Activated T-helper 17 cell treated with anti-CD3 and anti-CD28 coated beads, Interleukin-2, amount 50 U/mL, for 72 hours (primary cell): ENCODE measurements at places on chromosomes 12 and 14. TPM values are rescaled to one million over a fixed set of nuclear protein-coding genes. Genes with fewer than 3 reads are reported as not detected.

The COL2A1 gene
- total RNA-seq: not detected

The CD4 gene
- total RNA-seq: 261 TPM

DNA sequence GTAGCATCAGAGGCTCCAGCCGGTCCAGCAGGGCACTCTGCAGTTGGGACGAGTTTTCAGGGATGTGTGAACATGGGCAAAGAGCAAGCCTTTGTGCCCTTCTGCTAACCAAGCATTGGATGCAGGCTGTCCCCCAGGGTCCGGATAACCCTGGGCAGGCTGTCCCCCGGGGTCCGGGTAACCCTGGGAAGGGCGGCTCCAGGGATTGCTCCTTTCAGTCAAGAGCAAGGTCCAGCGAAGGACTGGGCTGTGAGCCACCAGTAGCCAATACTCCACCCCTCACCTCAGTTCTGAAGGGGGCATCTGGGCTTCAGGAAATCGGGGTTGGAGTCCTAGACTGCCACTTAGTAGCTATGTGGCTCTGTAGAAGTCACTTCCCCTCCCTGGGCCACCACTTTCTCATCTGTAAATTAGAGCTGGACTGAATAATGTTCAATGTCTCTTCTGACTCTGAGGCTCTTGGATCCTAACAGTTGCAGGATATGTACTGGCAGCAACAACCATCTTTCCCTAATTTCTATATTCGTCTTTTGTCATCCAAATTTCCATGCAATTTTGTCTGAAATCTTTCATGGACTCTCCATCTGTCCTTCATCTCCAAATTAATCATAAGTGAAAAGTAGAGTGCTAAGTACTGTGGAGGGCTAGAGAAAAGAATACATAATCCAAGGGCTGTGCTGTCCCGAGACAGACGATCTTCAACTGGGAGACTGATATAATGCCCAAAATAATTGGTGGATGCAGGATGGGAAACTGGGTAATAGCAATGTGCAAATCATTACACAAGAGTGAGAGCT lies 137.4 kb upstream of the NTF3 start:
- no peak for ATAC-seq

DNA sequence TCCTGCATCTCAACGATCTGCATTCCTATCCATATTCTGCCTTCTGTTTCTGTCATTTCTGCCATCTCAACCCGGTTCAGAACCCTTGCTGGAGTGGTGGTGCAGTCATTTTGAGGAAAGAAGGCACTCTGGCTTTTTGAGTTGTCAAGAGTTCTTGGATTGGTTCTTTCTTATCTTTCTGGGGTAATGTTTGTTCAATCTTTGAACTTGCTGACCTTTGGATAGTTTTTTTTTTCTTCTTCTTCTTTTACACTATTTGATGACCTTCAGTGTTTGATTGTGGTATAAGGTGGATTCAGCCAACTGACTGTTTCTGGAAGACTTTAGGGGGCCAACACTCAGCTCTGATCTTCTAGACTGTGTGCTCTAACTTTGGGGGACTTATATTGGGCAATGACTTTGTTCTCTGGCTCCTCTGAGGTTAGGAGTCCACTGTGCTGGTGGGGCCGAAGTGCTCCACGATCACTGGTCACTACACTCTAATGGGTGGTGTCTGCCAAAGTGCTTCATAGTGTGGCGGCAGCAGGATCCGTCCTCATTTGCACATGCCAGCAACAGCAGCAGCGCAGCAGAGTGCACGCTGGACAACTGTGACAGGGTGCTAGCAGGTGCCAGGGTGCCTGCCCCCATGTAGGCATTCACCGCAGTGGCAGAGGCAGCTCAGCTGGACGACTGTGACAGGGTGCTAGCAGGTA lies 255.8 kb downstream of the FBXL14 start:
- no peak for ATAC-seq

DNA sequence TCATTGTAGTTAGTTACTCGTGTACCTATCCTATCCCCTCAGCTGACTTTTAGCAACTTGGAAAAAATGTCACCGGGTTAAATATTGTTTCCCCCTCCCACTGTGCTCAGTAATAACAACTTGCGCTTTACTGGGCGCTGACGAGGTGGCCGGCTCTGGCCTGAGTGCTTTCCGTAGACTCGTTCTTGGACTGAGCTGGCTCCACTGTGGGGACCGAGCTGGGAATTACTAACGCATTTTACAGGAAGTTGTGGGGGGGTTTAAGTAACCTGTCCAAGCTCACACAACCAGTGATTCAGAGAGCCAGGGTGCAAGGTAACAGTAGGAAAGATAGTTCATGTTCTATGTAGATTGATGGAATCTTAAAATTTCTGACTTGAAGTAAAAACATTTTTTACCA lies 82.5 kb upstream of the KICS2 start:
- no peak for ATAC-seq
